ENCODE measurements at places on chromosomes 7 and 10.

DNA sequence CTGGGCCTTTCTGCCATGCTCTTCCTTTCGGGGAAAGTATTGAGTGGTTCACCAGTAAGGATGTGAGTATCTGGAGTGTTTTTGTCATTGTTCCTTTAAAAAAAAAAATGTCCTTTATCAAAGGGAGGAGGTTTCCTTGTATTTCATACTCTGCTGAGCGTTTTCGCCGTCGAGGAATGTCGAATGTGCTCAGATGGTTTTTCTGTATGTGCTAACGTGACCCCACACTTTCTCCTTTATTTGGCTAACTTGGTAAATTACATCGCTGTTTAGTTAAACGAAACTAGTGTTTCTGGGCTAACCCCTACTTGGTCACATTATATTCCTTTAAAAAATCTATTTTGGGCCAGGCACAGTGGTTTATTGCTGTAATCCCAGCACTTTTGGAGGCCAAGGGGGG lies 45.9 kb downstream of the INPP5A start:
- DNase-seq, result no peak

- DNase-seq, result no peak
These were observed 9.5 kb downstream of the PPA1 start for GRCh38 chr10:70223728-70224127.

DNA sequence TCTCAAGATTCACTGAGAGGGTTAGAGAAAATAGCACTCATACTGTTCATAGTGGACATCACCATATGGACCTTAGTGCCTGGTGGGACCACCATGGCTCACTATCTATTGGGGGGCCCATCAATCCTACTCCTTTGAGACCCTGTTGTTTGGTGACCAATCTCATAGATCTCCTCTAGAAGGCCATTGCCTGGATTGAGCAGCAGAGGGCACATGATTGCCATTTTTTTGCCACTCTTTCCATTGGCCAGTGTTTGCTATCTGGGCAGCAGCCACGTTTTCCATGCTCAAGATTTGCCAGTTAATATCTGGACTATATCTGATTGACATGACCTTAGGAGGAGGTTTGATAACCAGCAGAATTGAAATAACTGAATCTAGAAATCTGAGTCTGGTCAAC lies 244.5 kb downstream of the ITGB1 start:
- DNase-seq, result no peak

- DNase-seq, result no peak
These were observed 12.7 kb downstream of the RPP30 start for GRCh38 chr10:90884431-90884830.

- no peak for DNase-seq
These were observed 50.8 kb downstream of the SH2D4B start for GRCh38 chr10:80588546-80588945.

DNA sequence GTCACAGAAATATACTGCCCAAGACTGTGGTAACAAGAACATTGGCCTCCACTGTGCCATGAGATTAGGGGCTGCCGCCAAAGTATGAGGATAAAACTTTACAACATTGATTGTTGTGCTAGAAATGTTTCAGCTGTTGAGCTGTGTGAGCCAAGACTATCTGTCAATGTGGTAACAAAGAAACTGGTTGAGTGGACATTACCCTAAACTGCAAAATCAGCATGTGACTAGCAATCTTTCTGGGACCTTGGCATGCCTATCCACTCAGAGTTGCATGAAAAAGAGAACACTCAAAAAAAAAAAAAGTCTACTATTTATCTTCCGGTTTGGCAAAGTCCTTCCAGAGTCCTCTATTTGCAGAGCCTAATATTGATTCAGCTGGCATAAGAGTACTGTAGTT lies 605.6 kb upstream of the CNTNAP2 start:
- DNase-seq, result no peak

GRCh38 chr7:15503603-15504290 lies 58.1 kb downstream of the AGMO start:
- DNase-seq, result no peak

DNA sequence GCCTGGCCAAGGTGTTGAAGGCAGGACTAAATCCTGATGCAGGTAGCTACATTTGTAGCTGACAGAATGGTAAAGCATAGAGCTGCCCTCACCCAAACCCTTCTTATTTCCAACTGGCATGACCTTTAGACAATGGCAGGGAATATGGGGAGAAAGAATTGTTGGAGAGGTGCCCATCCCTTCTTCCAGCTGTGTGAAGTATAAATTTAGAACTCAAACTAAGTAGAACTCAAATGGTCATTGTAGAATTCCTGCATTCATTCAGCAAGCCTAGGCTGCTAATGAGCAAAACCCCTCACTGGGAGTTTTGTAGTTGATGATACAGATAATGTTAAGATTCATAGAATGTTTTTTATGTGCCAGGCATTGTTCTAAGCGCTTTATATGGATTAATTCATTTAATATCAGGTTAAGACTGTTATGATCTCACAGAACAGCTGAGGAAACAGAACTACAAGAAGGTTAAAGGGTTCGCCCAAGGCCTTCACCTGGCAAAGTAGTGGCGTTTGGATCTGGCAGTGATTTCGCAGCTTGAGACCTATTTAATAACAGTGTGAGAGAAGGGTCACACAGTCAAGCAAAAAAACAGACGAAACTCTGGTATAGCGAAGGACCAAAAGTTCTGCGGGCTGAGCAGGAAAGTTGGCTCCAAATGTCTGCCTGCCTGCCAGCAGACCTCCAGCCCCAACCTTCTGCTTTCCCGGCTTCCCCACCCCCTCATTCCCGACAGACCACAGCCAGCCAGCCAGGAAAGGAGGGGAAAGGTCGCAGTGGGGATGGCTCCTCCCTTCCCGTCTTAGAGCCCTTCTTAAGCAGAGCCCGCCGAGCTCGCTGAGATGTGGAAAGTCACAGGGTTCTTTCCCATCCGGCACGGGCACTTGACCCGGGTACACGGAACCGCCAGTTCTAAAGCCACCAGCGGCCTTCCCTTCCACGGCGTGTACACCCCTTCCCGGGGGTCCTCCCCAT lies 1.6 kb upstream of the HILPDA start:
- peak; percentile 87 for DNase-seq

DNA sequence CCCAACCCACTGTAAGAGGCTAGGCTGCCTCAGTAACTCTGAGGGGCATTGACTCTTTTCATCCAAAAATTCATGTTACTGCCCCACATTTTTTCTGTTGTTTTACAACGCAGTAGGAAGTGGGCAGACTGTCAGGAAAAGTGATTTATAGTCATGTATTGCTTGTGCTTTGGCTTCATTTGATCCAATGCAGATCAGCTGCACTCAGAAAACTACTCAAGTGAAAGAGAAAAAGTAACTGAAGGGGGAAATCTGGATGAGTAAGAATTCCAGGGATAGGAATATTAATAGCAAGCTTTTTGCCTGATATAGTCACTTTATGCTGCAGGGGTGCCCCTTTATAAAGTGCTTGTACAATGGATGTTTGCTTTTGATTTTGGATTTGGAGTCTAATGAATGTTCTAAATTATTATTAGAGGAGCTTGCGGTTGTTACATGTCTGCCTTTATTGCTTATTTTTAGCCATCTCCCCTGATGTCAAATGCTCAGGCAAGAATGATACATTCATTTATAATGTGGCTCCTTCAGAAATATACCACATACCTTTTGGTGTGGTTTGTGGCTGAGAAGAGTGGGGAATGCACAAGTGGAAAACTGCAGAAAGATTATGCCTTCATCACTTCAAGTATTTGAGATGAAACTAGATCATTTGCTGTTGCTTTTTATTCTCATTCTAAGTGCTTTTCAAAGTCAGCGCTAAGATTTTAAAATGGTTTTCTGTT lies 86.1 kb downstream of the EGFR start:
- no peak for DNase-seq

DNA sequence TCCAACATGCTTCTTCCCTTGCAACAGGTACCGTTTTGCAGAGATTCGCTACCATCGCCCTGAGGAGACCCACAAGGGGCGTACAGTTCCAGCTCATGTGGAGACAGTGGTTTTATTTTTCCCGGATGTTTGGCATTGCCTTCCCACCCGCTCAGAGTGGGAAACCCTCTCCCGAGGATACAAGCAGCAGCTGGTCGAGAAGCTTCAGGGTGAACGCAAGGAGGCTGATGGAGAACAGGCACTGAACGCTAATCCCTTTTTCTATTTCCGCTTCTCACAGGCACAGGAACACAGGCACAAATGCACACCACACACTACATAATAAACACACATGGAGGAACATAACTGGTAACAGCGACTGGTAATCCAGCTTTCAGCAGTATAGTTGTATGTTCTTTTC lies 35.2 kb downstream of the CCAR1 start:
- DNase-seq, result no peak

- no peak for DNase-seq
These were observed 1.4 kb downstream of the BCCIP start for GRCh38 chr10:125824736-125825135.

DNA sequence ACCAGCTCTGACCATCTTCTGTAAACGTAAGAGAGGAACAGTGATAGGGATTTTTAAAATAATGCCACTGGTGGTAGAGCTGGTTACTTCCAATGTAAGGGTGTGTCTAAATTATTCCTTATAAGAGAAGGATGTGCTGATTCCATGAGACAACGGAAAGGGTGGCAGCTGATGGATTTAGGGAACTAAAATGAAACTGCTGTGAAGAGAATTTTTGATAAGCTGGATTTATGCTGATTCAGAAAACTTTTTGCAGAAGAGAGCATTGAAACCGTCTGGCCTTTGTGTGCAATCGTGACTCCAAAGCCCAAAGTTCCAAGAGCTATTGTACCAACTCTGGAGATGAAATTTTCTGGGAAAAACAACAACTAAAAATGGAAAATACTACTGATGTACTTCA lies 301.0 kb downstream of the PRPF18 start:
- DNase-seq, result no peak
